ENCODE measurements at places on chromosomes 5 and 9. TPM values are rescaled to one million over a fixed set of nuclear protein-coding genes. Genes with fewer than 3 reads are reported as not detected.

BTNL8 gene
- not detected for total RNA-seq

SLC46A2 gene
- not detected for total RNA-seq

SLC27A6 gene
- total RNA-seq, result 37.4 TPM

LCN15 gene
- total RNA-seq, result 0.41 TPM

- DNase-seq, result no peak
Observed at GRCh38 chr5:22908129-22908528, 55.0 kb upstream of the CDH12 start.

DNA sequence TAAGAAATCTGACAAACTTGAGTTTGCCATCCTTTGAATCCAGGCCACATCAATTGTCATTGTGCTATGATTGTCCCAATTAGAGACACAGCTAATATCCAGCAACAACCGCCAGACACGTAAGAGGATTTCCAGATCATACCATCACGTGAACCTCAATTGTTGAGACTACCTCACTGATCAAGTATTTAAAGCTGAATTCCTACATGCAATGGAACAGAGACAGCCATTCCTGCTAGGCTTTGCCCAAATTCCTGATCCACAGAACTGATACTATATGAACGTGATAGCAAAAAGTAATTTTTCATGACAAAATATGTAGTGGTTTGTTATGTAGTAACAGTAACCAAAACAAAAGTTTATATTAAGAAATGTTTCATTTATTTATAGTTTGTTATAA lies 657.7 kb downstream of the PRR16 start:
- no peak for DNase-seq

DNA sequence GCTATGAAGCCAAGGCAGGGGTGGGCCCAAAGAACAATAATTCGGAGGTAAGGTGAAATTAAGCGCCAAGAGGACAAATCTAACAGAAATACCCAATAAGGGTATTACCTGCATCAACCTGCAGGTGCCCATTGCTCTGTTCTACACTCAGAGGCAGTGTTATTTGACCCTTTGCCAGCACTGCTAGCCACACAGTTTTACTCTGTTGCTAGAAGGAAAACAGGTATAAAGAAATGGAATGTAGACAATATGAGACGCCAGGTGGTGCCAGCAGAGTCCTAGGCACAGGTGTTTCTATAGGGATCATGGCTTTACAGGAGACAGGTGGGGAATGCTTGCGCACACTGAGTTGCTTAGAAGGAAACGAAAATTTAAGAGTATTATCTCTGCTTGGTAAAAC lies 201.3 kb downstream of the HTR1A start:
- DNase-seq, result no peak

GRCh38 chr5:66958201-66958979 lies 238.2 kb downstream of the CD180 start:
- DNase-seq, result no peak
